ENCODE measurements at places on chromosomes 4 and X.
A peak's percentile ranks its signal among the peaks of the same experiment; 100 is the strongest.

- DNase-seq, result peak; percentile 59
Measured at GRCh38 chrX:9182041-9182440, 148.1 kb upstream of the FAM9B start.

GRCh38 chrX:13165266-13166189, 121.1 kb upstream of the FAM9C start:
- no peak for DNase-seq

GRCh38 chr4:140099983-140100382, 54.0 kb downstream of the MAML3 start:
- peak; percentile 28 for DNase-seq

- DNase-seq, result no peak
Measured at GRCh38 chrX:130952266-130953043, 49.4 kb upstream of the ENOX2 start.

DNA sequence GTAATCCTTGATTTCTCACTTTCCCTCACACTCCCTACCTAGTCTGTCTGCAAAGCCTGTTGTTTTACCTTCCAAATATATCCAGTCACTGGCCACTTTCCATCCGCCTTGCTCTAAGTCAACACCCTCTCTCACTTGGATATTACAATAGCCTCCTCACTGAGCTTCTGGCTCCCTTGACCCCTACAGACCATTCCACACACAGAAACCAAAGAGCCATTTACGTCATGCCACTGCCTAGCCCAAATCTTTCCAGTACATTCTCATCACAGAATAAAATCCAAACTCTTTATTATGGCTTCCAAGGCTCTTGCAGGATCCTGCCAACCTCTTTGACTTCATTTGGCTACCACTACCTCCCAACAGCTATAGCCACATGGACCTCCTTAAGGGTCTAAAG, 25.7 kb upstream of the ARHGEF9 start:
- DNase-seq, result no peak

DNA sequence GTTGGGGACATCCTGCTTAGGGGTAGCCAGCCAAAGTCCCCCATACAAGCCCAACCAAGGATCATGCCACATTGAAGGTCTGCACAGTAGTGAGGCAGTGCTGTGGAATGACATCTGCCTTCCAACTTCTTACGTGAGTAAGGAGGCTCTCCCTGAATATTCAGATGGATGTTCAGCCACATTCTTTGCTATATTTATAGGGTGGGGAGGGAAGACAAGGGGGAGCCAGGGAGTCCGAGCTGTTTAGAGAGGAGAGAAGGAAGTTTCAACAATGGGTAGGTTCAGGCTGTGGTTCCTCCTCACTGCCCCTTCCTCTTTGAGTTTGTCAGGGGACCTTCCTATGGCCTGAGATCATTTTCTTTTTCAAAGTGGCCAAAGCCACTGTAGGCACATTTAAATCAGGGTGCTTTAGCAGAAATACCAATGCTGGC, 29.8 kb downstream of the MSN start:
- DNase-seq, result peak; percentile 79

DNA sequence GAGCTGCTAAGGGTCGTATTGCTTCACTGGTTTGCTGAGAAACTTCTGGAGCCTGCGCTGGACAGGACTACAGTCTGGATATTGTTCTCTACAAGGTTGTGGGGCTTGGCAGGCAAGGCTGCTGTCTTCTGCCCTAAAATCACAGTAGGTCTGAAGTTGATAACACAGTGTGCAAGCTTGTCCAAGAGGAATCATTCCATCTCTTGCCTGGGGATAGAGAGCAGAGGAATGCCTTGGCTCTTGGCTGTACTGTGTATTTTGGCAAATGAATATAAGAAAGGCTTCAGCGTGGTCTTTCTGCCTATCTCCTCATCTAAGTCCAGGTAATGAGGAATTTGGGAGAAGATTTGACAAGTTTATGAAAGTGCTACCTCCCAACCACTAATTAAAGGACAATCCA, 9.4 kb upstream of the RASL11B start:
- no peak for DNase-seq

DNA sequence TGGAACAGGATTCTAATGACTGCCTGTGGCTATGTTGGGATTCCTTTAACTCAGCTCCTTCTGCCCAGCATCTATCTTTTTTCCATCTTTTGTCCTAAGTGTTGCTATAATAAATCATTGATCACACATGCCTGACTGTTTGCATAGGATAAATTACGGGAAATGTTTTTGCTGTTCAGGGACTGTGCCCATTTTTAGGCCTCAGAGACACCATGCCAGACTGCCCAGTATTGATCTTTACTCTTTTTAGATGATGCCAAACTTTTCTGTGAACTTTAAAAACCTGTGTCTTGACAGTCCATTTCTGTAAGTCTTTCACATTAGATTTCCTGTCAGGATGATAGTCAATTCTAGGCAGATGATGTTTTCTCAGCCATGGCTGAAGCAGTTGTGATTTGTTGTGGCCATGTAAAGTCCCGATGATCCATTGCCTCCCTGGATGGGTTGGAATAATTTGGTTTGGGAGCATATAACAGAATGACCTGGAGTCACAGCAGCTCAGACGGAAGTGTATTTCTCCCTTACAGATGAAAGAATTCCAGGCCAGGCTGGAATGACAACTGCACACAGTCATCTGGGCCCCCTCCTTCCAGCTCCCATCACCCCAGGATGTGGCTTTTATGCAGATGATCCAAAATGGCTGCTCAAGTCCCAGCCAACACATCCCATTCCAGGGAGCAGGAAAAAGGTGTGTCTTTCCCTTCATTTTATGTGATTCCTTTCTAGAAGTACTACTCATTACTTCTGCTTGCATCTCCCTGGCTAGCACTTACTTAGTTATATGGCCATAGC, 3.4 kb downstream of the HTT-AS start:
- peak; percentile 42 for DNase-seq

GRCh38 chr4:159776961-159777360, 674.1 kb downstream of the RAPGEF2 start:
- no peak for DNase-seq

DNA sequence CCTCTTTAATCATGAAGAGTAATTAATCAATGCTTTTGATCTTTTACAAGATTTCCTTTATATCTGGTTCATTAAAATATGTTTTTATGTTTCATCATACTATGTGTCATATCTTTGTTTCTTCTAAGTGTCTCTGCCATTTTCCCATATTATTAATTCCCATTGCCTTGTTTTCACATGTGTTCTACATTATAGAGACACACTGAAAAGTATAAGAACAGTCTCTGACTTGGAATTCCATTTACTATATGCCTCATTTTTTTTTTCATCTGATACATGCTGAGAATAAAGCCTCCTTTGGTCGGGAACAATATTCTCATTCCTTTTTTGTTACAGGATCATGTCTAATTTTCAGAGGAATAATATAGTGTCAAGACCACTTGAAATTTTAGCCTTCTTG, 4.3 kb downstream of the BANK1 start:
- DNase-seq, result no peak
